Fibroblast of skin of left quadriceps (primary cell): ENCODE measurements at places on chromosomes 12 and 14.

- no peak for DNase-seq
These were observed 20.7 kb upstream of the UNC79 start for GRCh38 chr14:93410021-93410420.

DNA sequence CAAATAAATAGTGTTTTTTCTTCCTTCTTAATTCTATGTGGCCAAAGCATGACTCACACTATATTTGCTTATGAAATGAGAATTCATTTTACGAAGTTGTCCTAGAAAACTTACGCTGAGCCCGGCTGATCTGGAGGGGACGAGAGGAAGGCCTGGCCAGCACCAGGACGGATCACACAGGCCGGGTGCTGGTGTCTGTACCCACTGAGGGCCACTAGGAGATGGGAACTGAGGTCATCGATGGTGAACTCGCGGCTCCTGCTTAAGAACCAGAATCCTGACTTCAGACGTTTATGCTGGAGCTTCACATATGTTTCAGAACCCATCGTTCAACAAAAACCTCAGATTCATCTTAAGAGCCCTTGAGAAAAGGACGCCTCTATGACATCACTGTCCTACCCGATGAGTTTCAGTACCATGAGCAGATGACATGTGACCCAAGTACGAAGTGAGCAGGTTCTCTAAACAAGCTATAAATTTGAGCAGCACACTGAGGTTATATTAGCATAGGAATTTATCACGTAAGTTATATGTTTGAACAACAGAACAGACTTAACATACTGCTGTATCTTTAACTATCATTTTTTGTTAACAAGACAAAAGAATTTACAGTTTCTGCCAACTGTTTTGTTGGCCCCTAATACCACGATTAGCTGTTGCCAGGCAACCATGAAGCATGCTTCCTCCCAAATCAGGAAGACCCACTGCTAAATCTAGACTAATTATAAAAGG is 111.9 kb downstream of the FOXN3 start:
- peak; percentile 49 for DNase-seq

GRCh38 chr14:21267886-21268616 is 1.2 kb downstream of the HNRNPC start:
- no peak for DNase-seq

- DNase-seq = peak; percentile 89
These were observed 126.7 kb downstream of the EPS8 start for GRCh38 chr12:15662303-15662980.

GRCh38 chr12:5909560-5909959 is 35.5 kb downstream of the ANO2 start:
- no peak for DNase-seq

DNA sequence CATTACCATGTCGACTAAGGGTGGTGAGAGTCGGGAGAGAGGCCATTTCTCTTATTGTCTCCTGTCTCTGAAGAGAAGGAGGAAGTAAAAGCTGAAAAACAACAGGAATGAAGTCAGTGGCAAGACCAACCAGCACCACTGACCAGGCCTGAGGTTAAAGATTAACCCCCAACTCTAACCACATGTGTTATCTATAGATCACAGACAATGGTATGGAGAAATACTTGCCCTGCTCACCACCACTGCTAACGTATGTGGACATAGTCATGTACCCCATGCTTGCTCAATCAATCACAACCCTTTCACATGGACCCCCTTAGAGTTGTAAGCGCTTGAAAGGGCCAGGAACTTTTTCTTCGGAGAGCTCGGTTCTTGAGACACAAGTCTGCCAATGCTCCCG is 690.9 kb upstream of the LMO3 start:
- DNase-seq = no peak

GRCh38 chr12:67761566-67761965 is 113.0 kb downstream of the DYRK2 start:
- no peak for DNase-seq

DNA sequence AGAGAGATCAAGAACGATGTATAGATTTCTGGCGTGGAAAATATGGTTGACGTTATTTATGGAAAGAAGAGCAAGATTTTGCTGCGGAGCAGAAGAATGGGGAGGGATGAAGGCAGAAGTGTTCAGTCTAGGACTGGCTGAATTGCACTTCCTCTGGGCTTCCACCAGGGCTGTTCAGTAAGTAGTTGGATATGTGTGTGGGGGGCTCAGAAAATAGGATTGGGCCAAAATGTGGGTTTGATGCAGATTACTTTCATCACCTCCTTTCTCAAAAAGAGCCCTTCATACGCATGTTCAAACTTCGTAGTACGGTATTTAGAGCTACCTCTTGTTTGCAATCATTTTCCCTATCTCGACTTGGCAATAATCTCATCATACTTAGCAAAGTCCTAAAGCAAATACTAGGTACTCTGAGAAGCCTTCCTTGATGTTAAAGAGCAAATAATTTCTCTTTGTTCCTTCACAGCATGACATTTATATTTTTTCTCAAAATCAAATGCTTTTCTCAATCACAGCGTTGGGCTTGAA is 349.4 kb downstream of the NELL2 start:
- no peak for DNase-seq

GRCh38 chr14:95255487-95255886 is 64.2 kb downstream of the CLMN start:
- peak; percentile 38 for DNase-seq

DNA sequence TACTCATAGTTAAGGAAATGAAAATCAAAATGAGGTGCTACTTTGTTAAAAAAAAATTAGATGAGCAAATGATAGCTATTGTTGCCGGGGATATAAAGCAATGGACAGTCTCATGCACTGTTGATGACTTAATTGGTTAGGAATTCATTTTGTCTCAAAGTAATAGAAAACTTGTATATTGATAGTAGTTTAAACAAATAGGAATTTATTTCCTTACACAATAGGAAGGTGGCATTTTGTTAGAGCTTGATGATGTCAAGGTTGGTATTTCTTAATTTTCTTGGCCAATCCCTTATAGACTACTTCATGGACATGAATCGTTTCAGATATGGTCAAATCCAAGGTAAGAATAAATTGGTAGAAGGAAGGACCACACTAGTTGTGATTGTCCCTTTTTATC is 7.8 kb downstream of the PRPF39 start:
- DNase-seq = no peak

DNA sequence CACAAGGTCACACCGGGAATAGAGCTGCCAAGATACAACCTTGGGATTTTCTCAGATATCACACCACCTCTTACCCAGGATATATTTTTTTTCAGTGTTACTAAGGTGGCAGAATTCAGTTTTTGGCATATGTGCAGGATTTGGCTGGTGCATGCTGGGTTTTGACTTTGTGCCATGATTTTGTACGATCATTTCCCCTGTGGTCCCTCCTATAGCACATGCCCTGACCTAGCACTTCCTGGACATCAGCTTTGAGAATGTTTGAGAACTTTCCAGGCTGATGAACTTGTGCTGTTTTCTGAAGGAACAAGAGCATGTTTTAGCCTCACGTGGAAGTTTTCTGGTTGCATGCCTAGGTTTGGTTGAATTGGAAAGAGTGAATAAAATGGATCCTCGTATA is 11.0 kb upstream of the TBPL2 start:
- no peak for DNase-seq

- DNase-seq = no peak
These were observed 1115.6 kb downstream of the BCL11B start for GRCh38 chr14:98156411-98156810.

GRCh38 chr12:82652071-82652470 is 34.6 kb upstream of the TMTC2 start:
- DNase-seq = no peak

GRCh38 chr14:91143862-91144261 is 30.0 kb downstream of the DGLUCY start:
- no peak for DNase-seq

DNA sequence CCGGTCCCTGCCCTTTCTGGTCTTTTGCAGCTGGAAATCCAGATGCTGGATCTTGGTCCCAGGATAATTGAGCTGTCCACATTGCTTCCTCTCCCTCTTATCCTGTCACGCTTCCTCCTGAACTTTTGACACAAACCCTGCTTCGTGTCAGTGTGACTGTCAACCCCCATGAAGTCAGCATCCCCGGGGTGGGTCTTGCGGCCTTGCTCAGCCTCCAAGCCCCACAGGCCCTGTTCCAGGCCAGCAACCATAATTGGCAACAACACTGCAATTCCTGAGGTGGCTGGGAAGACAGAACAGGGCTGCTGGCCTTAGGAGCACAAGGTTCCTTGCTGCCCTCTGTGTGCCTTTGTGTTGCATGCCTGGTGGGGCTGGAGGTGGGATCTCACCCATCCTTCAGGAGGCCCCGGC is 74.9 kb downstream of the NTF3 start:
- DNase-seq = no peak

DNA sequence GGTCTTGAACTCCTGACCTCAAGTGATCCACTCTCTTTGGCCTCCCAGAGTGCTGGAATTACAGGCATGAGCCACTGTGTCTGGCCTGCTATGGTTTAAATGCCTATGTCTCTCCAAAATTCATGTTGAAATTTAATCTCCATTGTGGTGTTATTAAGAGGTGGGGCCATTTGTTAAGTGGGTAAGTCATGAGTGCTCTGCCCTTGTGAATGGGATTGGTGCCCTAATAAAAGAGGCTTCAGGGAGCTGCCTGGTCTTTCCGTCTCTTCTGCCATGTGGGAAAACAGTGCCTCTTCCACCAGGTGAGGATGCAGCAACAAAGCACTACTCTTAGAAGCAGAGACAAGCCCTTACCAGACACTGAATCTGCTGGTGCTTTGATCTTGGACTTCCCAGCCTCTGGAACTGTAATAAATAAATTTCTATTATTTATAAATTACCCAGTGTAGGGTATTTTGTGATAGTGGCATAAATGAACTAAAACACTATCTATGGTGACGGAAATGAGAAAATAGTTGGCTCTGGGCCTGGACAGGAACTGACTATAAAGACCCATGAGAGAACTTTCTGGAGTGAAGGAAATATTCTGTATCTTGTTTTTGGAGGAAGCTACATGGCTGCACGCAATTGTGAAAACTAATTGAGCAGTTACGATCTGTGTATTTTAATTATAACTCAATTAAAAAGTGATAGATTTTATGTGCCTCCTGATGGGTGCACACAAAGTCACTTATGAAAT is 12.1 kb upstream of the ATP23 start:
- DNase-seq = no peak

GRCh38 chr12:60100852-60101251 is 505.0 kb downstream of the SLC16A7 start:
- no peak for DNase-seq

DNA sequence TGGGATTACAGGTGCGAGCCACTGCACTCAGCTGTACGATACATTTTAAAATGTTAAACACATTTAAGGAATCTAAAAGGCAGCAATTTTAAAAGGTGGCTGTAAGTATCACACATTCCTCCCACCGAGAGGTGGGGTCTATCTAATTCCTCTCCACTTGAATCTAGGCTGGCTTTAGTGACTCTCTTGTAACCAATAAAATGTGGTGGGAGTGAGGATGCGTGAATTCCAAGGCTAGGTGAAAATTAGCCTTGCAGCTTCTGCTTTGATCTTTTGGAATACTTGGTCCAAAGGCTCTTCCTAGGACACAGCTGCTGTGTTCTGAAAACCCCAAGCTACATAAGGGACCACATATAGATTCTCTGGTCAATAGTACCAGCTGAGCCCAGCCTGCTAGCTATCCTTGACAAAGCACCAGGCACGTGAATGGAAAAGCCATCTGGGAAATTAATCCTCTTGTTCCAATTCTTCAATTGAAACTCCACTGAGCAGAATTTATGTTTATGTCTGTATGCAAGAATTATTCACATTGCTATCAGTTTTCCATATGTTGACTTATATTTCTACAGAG is 8.8 kb upstream of the GPRC5D start:
- no peak for DNase-seq

DNA sequence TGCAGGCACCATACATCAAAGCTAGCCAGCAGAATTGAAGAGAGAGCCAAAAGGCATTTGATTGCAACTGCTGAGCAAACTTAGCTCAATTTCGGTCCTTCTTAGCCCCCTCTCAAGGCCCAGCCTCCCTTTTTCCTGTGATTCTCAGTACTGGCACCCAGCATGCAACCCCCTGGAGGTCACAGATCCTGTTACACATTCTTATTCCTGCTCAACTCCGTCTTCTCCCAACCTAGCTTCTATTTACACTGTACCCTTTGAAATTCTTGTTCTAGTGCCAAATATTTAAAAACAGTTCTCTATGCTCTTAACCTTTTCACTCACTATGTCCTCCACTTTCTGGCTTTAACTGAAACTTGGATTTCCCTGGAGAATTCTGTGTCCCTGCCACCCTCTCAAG is 131.3 kb upstream of the CPSF6 start:
- DNase-seq = no peak

GRCh38 chr12:104870797-104871196 is 87.3 kb downstream of the SLC41A2 start:
- no peak for DNase-seq
